Sigmoid colon (tissue), 7 donors: ENCODE measurements at places on chromosomes 5 and 9.

DNA sequence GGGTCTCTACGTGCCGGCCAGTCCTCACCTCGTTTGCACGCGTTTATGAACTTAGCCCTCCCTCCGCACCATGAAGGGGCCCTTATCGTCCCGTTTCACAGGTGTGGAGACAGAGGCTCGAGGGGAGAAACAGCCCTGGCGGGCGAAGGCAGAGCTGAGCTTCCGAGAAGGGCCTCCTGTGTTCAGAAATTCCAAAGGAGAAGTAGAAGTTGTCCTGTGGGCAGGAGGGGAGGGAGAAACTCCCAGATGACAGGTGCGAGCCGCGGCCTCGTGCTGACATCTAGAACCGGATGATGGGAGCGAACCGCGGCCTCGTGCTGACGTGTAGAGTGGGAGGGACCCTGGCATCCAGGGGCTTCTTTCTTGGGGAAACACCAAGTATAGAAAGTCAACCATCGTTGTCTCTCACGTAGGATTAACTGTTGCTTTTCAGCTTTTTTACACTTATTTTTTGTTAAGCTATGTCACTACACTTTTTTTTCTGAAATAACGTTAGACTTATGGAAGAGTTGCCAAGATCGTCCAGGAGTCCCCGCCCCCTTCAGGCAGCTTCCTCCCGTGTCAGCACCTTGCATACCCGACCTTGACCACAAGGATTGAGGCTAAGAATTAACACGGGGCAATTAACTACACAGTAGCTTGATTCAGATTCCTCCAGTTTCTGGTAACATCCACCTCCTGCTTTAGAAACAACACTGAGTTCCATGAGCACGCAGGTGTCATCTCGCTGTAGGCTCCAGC lies 42.8 kb upstream of the NKD2 start:
- no peak for DNase-seq
- no peaks in the 10 kb centered on the region for H3K4me1 ChIP-seq
- H3K4me3 ChIP-seq: no peak overlapping the region

- no peak for DNase-seq
- H3K27me3 ChIP-seq: no peaks in the 10 kb centered on the region
- H3K4me3 ChIP-seq: no peak overlapping the region
Observed at GRCh38 chr5:141908796-141909195, 14.9 kb upstream of the DELE1 start.

GRCh38 chr9:105173306-105173705 lies 71.1 kb upstream of the SLC44A1 start:
- no peaks in the 10 kb centered on the region for H3K36me3 ChIP-seq
- H3K27me3 ChIP-seq: no peaks in the 10 kb centered on the region
- DNase-seq: no peak

- peaks cover 15% of the 10 kb centered on the region for H3K4me1 ChIP-seq
- H3K36me3 ChIP-seq: no peaks in the 10 kb centered on the region
- no peak overlapping the region for H3K27ac ChIP-seq
- no peak for DNase-seq
- no peak overlapping the region for H3K4me3 ChIP-seq
Observed at GRCh38 chr5:32583582-32584232, 1.6 kb upstream of the SUB1 start.

GRCh38 chr5:57539281-57539701 lies 56.7 kb upstream of the ACTBL2 start:
- no peaks in the 10 kb centered on the region for H3K4me1 ChIP-seq
- H3K36me3 ChIP-seq: no peaks in the 10 kb centered on the region
- no peak for DNase-seq
- no peak overlapping the region for H3K27ac ChIP-seq
- H3K27me3 ChIP-seq: no peaks in the 10 kb centered on the region
- H3K4me3 ChIP-seq: no peak overlapping the region
